ENCODE measurements at places on chromosomes 13 and 19.

DNA sequence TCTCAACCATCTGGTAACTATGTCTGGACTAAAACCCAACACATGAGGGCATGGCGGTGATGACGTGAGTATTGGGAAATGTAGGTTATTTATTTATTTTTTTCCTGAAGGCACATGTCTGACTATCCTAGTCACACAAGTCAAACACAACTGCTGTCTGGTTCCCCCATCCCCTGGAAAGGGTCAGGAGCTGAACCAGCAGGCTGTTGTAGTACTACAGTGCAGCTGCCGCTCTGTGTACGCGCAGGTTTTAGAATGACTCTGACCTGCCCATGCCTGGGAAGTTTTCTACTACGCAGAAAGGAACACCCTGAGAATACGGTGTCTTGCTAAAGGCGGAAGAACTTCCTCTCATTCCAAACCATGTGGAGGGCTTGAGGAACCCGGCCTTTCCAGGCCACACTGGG lies 1.2 kb downstream of the SLC7A1 start:
- peak overlapping the region; percentile 94 for H3K27ac ChIP-seq
- peak; percentile 38 for DNase-seq

DNA sequence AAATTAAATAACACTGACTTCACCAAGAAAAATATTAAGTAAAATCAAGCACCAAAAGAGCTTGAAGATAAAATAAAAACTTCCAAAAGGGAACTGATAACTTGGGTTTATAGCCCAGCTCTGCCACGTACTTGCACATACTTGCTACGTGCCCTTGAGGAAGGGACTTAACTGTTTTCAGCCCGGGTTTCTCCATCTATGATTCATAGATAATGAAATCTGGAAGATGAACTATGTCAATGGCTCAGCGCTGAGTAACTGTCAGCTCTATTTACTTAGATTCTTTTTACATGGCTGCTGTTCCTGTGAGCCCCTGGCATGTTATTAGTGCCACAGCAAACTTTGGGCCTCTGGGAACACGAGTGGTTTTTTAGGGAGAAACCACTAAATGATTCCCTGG lies 9.6 kb upstream of the ZC3H13 start:
- no peak for DNase-seq
- no peaks in the 10 kb centered on the region for H3K36me3 ChIP-seq
- no peak overlapping the region for H3K27ac ChIP-seq
- H3K4me3 ChIP-seq, result no peak overlapping the region
- no peaks in the 10 kb centered on the region for H3K27me3 ChIP-seq
- no peaks in the 10 kb centered on the region for H3K4me1 ChIP-seq

GRCh38 chr13:113596321-113597200 lies 12.0 kb downstream of the TFDP1 start:
- no peak overlapping the region for H3K4me3 ChIP-seq
- H3K27me3 ChIP-seq, result no peaks in the 10 kb centered on the region
- no peaks in the 10 kb centered on the region for H3K36me3 ChIP-seq
- H3K4me1 ChIP-seq, result no peaks in the 10 kb centered on the region
- no peak for DNase-seq
- no peak overlapping the region for H3K27ac ChIP-seq

GRCh38 chr13:43596924-43597598 lies 189.7 kb downstream of the ENOX1 start:
- H3K27ac ChIP-seq, result no peak overlapping the region
- no peaks in the 10 kb centered on the region for H3K27me3 ChIP-seq
- H3K4me1 ChIP-seq, result no peaks in the 10 kb centered on the region
- DNase-seq, result no peak

DNA sequence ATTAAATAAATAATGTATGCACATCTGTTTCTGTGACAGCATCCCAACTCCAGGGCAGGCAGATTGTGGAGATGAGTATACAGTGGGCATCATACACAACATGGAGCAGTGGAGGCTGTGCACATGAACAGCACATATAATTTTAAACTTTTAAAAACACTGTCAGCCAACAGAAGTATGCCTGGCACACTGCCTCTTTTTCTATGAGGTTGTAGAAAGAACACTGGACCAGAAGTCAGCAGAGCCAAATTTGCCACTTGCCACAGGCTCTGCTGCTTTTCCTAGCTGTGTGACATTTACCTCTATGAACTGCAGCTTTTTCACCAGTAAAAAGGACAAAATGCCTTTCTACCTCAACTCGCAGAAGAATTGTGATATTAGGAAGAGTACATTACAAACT lies 118.7 kb downstream of the FRY start:
- H3K4me3 ChIP-seq, result no peak overlapping the region
- H3K36me3 ChIP-seq, result no peaks in the 10 kb centered on the region
- no peaks in the 10 kb centered on the region for H3K27me3 ChIP-seq
- no peak for DNase-seq
- H3K4me1 ChIP-seq, result no peaks in the 10 kb centered on the region
- H3K27ac ChIP-seq, result peak overlapping the region; percentile 75

- no peak for DNase-seq
- H3K36me3 ChIP-seq, result no peaks in the 10 kb centered on the region
- no peak overlapping the region for H3K27ac ChIP-seq
- no peak overlapping the region for H3K4me3 ChIP-seq
- H3K27me3 ChIP-seq, result no peaks in the 10 kb centered on the region
- no peaks in the 10 kb centered on the region for H3K4me1 ChIP-seq
Measured at GRCh38 chr13:20254076-20254475, 22.0 kb upstream of the GJB6 start.

DNA sequence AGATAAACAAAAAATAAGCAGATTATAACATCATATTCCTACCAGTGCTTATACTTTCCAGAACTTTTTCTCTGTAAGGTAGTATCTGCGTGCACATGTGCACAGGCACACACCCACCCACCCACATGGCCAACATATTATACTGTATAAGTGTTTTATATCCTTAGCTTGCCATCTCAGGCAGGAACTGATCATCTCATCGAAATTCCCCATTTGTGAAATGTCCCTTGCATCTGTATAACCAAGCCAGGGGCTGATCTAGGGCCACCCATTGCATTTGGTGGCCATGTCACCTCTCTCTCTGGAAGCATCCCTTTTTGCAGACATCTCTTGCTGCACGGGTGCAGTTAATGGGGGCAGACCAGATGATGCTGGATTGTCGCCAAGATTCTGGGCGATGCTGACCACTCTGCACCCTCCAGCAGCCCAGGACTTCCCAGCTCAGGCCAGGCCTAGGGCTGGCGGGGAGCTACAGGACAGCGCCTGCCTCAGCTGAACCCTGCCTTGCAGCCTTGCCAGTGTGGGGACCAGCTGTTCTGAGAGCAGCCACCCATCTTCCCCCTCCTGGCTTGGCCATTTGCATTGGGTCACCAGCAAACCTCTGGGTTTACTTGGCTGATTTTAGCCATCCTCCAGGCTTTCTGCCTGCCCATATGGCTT lies 95.9 kb downstream of the SLC7A1 start:
- no peak overlapping the region for H3K4me3 ChIP-seq
- H3K36me3 ChIP-seq, result no peaks in the 10 kb centered on the region
- H3K27ac ChIP-seq, result no peak overlapping the region
- no peaks in the 10 kb centered on the region for H3K27me3 ChIP-seq
- no peak for DNase-seq

GRCh38 chr19:48108997-48109782 lies 1.4 kb downstream of the PLA2G4C start:
- H3K4me3 ChIP-seq, result no peak overlapping the region
- no peaks in the 10 kb centered on the region for H3K27me3 ChIP-seq
- no peaks in the 10 kb centered on the region for H3K36me3 ChIP-seq
- H3K27ac ChIP-seq, result no peak overlapping the region

DNA sequence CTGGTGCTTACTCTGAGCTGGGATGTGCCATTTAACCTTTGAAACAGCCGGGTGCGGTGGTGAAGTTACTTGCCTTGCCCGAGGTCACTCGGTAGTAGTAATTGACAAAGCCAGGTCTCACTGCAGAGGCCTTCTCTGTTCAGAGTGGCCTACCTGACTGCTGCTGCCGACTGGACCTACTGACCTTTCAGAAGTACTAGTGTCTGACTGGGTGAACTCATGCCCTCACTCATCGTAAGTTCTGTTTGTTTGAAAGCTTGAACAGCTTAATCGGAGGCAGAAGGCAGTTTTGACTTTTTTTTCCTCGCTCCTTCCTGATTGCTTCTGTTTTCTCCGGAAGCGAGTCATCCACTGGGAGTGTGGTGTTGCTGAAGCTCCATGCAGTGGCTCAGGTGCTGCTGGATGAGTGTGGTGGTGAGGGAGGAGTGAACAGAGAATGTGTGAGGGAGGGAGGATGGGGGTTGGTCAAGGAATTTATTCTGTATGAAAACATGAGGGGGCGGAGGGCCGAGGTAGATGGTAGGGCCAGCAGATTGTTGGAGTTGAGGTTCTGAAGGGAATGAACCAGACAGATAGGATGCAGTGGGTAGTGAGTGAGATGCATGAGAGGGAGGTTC lies 2.7 kb downstream of the SPINT2 start:
- no peaks in the 10 kb centered on the region for H3K4me1 ChIP-seq
- DNase-seq, result no peak
- H3K27me3 ChIP-seq, result peaks cover 7% of the 10 kb centered on the region
- peak overlapping the region; percentile 93 for H3K27ac ChIP-seq

DNA sequence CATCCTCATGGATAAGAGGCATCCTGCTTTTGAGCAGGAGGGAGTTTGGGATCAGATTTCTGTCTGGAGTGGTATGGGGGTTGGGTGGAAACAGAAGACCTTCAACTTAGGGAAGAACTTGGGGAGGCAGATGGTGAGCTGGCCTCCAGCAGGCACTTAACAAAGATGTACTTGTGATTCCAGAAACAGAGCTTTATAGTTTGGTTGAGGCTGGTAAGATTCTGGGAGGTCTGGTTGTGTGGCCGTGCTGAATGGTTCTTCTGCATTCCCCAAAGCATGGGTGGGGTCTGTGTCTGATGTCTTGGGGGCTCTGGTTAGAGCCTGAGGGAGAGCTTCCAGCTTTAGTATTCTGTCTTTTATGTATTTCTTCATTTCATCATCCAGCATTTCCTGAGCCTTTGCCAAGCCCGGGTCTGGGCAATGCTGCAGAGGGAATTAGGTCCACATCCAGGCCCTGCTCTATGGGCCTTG lies 4.8 kb downstream of the MEGF8 start:
- no peaks in the 10 kb centered on the region for H3K27me3 ChIP-seq
- H3K36me3 ChIP-seq, result no peaks in the 10 kb centered on the region
- peak overlapping the region; percentile 15 for H3K27ac ChIP-seq
- DNase-seq, result peak; percentile 40
- peaks cover 19% of the 10 kb centered on the region for H3K4me1 ChIP-seq

GRCh38 chr19:45576682-45577081 lies 7.9 kb downstream of the OPA3 start:
- H3K4me3 ChIP-seq, result no peak overlapping the region
- no peaks in the 10 kb centered on the region for H3K36me3 ChIP-seq
- DNase-seq, result no peak
- no peak overlapping the region for H3K27ac ChIP-seq

GRCh38 chr13:36157480-36157879 lies 26.3 kb upstream of the DCLK1 start:
- no peaks in the 10 kb centered on the region for H3K4me1 ChIP-seq
- H3K27ac ChIP-seq, result no peak overlapping the region
- no peaks in the 10 kb centered on the region for H3K36me3 ChIP-seq
- no peak overlapping the region for H3K4me3 ChIP-seq
- no peaks in the 10 kb centered on the region for H3K27me3 ChIP-seq
- no peak for DNase-seq

DNA sequence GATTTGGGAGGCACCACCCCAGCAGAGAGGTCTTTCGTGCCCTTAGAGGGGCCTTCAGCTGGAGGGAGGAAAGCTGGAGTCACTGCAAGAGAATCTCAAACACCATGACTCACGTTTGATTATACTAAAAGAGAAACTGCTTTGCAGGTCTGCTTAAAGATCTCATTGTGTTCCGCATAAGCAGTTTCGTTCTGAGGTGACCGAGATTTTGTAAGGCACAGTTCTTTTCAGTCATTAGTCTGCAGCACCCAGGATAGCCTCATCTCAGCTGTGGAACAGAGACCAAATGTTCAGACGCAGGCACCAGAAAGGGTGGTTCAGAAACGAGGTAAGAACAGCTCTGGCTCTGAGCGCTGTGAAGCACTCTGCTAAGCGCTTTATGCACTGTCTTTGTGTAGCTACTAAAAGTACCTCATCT lies 71.2 kb upstream of the GTF3A start:
- no peaks in the 10 kb centered on the region for H3K4me1 ChIP-seq
- H3K4me3 ChIP-seq, result no peak overlapping the region
- no peak for DNase-seq
- H3K27me3 ChIP-seq, result no peaks in the 10 kb centered on the region

DNA sequence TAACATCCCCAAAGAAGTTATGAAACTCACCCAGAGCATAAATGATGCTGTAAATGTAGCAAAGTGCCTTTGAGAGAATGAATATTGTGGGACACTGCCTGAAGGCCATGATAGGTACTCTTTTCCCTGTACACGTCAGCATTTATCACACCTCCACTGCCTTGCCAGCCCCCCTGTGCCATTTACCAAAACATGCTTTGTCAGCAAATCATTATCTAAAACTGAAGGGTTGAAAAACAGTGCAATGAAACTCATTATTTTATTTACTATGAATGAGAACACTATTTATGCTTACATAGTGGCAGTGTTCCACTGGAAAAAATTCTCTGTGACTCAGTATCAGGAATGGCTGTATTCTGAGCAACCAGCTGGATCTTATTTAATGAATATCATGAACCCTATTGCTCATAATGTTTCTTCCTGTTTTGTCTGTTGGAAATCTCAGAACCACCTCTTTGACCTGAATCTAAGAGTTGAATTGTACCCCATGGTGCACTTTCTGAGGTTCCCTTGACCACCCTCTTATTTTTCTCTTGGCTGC lies 564.1 kb downstream of the DCT start:
- no peak overlapping the region for H3K4me3 ChIP-seq
- H3K27me3 ChIP-seq, result no peaks in the 10 kb centered on the region
- H3K27ac ChIP-seq, result no peak overlapping the region
- no peaks in the 10 kb centered on the region for H3K36me3 ChIP-seq

DNA sequence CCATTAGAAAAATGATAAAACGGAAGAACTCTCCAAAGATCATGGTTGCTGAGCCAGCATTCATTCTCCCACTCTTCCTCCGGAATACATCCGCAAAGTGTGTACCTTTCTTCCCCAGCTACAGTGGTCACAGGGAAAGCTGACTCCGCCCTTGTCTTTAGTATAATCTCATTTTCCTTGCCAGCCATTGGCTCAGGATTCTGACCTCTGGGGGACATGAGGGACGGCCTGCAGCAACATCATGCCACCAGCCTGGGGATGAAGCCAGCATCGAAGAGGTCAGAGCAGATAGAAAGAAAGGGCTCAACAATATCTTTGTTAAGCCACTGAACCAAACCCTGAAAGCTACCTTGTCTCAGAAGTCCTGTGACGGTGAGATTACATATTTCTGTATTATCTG lies 46.3 kb upstream of the TPP2 start:
- DNase-seq, result no peak
- no peaks in the 10 kb centered on the region for H3K4me1 ChIP-seq
- H3K27ac ChIP-seq, result no peak overlapping the region
- H3K4me3 ChIP-seq, result no peak overlapping the region

GRCh38 chr13:35781036-35782000 lies 304.8 kb upstream of the MAB21L1 start:
- no peak overlapping the region for H3K27ac ChIP-seq
- H3K36me3 ChIP-seq, result no peaks in the 10 kb centered on the region
- DNase-seq, result no peak
- no peaks in the 10 kb centered on the region for H3K27me3 ChIP-seq
- H3K4me3 ChIP-seq, result no peak overlapping the region

Data from tibial nerve (tissue), 4 donors.